ENCODE measurements at places on chromosomes 7 and 10.

- no peak for DNase-seq
These were observed 314.9 kb upstream of the SEMA3A start for GRCh38 chr7:84509522-84509921.

DNA sequence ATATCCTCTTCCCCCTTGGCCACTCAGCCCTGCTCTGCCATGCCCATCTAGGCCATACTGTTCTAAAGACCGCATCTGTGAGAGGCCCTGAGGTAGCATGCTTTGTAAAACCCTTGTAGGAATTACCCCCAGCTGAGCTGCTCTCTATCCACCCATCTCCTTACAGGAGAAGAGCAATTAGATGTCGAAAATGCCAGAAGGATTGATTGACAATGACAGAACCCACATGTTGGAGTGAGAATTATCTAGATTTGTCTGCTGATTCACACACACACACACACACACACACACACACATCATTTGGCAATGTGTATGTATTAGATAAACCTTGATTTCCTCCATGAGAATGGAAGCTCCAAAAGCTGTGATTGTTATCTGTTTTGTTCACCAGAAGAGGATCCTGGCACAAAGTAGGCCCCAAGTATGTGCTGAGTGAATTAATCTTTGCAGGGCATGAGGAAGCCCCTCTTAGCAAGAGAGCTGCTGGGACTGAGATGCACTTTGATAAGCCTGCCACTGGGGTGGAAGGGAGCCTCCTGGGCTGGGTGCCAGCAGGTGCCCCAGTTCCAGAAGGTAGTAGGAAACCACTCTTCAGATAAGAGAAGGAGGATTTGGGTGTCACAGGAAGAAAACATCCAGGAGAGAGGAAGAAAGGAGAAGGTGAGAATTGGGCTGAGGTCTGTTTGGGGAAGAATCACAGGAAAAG is 187.5 kb upstream of the ADO start:
- peak; percentile 75 for DNase-seq

GRCh38 chr10:26412932-26413331 is 25.2 kb upstream of the APBB1IP start:
- no peak for DNase-seq

GRCh38 chr10:43203448-43204041 is 63.3 kb downstream of the RASGEF1A start:
- DNase-seq: no peak

DNA sequence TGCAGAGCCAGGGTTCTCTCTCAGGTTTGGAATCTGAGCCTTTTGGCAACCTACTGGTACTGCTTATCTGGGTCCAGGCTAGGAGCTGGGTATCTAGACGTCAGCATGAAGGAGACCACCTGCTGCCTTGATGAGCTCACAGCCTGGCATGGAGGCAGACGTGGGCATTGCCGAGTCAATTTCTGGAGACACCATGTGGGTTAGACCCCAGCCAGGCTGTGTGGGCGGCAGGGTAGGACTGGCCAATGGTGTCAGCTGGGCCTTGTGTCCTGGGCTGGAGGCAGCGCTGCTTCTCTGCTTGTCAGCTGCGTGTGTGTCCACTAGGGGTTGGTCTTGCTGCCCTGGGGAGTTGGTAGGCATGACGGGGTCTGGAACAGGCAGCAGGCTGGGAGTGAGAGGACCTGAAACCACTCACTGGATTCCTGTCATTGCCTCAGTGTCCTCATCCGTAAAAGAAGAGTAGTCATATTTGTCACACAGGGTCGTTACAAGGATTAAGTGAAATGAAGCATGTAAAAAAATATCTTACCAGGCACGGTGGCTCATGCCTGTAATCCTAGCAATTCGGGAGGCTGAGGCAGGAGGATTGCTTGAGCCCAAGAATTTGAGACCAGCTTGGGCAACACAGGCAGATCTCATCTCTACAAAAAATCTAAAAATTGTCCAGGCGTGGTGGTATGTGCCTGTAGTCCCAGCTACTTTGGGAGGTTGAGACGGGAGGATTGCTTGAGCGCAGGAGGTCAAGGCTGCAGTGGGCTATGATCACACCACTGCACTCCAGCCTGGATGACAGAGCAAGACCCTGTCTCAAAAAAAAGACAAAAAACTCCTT is 31.7 kb upstream of the ANKRD2 start:
- DNase-seq: no peak

GRCh38 chr7:22851145-22851544 is 28.5 kb upstream of the TOMM7 start:
- no peak for DNase-seq

DNA sequence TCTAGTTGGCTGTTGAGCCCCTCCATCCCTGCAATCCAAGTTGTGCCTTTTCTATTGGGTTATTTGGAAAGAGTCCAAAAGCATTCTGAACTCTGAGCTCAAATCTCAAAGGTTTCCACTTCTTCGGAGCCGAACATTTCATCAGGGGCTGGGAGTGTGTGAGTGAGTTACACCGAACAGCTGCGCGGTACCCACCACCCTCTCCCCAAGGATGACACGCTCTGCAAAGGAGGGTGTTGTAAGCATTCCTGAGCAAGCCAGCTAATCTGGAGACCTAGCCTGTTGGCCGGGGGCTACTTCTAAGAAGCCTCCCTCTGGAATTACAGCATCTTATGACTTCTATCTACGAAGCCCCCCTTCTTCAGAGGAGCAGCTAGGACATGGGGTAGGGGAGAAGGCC is 270.5 kb downstream of the CREB5 start:
- no peak for DNase-seq

DNA sequence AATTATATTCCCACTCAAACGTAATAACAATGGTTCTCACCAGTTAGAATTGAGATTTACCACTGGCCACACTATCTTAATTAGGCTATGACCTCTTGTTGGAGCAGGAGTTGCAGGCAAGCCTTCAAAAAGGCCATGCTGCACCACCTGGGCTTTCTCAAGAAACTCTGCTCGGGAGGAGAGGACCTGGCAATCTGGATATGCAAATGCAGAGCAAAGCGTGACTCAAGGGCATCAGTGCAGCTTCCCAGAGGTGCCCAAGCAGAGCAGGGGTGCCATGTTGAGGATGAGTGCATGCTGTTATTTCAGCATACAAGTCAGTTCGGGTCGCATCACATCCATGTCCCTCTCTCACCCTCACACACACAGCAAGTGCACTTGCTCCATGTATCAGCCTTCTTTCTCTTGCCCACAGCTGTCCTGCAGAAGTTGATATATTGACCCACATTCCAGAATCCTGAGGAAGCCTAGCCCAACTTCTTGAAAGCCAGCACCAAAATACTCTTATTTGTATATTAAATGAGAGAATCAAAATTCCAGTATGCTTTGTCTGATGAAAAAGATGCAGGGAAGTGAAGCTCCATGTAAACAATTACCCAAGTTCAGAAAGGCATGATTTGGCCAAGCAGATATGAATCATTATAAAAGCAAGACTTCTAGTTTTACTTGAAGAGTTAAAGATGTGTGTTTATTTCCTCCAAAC is 55.7 kb upstream of the IL6 start:
- DNase-seq: no peak

DNA sequence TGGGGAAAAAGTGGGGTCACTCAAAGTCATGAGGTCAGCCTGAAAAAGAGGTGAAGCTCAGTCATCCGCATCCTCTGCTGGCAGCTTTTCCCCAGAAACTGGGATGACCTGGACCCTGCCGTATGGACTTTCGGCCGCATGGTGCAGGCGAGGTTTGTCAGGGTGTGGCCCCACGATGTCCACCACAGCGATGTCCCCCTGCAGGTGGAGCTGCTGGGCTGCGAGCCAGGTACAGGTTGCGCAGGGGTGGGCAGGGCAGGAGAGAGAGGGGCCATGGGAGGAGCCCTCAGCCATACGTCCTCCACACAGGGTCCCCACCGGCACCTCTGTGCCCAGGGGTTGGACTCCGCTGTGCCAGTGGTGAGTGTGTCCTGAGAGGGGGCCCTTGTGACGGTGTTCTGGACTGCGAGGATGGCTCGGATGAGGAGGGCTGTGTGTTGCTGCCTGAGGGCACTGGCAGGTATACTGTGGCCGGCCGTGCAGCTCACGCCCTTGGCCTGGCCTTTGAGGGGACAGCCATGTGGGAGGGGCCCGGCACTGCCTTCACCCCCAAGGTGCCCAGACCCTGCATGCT is 23.0 kb upstream of the ZNF467 start:
- no peak for DNase-seq

DNA sequence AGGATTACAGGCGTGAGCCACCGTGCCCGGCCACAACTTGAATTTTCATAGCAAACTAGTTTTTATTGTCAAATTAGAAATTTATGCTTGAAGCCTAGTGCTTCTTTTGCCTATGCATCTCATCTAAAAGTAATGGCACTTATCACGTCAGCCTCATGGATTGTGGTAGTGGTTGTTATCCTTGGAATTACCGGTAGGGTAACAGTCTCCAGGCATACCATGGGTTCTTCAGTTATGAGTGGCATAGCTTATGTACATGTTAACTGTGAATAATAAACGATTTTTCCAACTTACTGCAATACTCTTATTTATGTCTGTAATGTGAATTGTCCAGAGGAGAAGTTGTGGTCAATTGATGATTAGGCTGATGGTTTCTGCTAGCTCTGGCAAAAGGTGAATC is 63.1 kb downstream of the BMPR1A start:
- no peak for DNase-seq

- no peak for DNase-seq
These were observed 23.4 kb downstream of the ATOH7 start for GRCh38 chr10:68208424-68209042.

DNA sequence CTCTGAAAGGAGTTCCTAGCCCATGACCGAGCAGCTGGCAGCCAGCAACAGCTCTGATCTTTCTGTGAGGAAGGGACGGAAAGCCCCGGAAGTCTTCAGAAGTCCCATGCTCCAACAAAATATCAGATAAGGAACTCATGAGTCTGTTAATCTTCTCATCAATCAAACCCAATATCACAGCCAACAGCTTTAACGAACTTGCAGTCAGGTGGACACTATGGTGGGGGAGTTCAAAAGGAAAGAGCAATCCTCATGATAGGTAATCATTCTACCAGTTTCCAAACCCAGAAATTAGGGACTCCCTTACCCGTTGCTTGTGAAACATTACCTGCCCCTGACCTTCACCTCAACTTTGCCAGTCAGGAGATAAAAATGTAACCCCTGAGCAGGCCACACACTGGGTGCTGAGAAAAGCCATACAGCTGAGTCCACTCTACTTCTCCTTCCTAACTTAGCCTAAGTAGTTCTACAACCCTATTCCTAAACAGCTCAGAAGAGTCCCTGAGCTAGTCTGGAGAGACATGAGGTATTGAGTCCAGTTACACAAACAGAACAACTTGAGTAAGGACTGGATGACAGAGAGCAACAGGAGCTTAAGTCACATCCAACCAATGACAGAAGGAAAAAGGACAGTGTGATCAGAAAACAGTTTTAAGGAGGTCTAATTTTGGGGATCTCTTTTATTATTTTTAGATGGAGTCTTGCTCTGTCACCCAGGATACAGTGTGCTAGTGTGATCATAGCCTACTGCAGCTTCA is 2.2 kb downstream of the NDST2 start:
- DNase-seq: no peak

DNA sequence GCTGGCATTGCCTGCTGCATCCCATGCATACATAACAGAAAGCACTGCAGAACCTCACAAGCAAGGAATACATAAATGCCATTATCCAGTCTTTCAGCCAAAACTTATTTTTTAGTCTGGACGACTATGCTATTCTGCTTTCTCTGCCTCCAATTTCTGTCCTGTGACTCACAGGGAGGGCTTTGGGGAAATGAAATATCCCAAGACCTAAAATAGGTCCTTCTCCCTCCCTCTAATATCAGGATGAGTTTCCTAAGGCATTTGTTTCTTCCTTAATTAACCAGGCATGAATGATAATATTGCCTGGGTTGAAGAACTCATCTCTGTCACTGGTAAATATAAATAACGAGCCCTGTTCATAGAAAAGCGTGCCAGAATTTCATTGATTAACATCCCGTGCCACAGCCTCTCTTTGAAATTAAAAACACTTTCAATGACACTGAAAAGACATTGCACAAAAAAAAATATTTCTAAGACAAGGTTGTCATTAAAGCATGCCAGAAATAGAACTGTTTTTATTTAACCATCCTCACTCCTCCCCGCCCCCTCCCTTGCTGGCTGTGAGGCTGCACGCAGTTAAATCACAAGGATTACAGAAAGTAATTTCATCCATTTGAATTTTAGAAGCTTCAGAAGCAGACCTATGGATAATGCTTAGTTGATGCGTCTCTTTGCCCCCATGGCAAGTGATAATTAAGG is 103.0 kb upstream of the ANKRD1 start:
- no peak for DNase-seq

- DNase-seq: no peak
These were observed 200.7 kb downstream of the POLR1F start for GRCh38 chr7:19508124-19508523.

- DNase-seq: no peak
These were observed 93.3 kb upstream of the DUSP5 start for GRCh38 chr10:110404413-110404812.

All from lower leg skin (tissue), 4 donors.